Astrocyte of the hippocampus (primary cell): ENCODE measurements at places on chromosomes 7 and 10.

DNA sequence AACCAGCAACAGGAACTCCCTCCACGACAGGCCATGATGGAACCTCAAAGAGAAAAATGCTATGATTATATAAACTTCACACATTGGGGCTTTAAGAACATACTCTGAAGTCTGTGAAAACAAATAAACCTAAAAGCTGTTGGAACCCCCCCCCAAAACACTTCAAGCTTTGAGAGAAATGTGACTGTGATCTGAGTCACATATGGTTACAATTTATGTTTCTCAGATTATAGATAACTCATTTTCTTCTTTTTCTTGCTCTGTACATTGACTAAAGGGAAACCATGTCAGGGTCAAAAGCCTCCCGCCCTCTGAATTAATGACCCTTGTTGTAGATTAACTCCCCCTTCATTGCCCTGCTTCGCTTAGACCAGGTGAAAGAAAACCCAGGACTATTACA, 15.8 kb downstream of the VOPP1 start:
- DNase-seq, result no peak

- no peak for DNase-seq
Observed at GRCh38 chr7:26348234-26348851, 56.7 kb downstream of the SNX10 start.

- no peak for DNase-seq
Observed at GRCh38 chr7:16265863-16266458, 155.4 kb downstream of the CRPPA start.

GRCh38 chr7:148883266-148884048, 634 bp downstream of the EZH2 start:
- peak; percentile 46 for DNase-seq

- peak; percentile 63 for DNase-seq
Observed at GRCh38 chr10:77636967-77637531, 559 bp downstream of the KCNMA1 start.

- DNase-seq, result peak; percentile 59
Observed at GRCh38 chr7:209906-210305, 17.5 kb downstream of the FAM20C start.
